Stimulated activated CD4-positive, alpha-beta T cell treated with anti-CD3 and anti-CD28 coated beads, TNF-alpha, amount 100 ng/mL, for 1 hour (primary cell): ENCODE measurements at places on chromosomes 1 and 21.

- no peak for DNase-seq
Observed at GRCh38 chr1:31523012-31523411, 53.3 kb upstream of the TINAGL1 start.

DNA sequence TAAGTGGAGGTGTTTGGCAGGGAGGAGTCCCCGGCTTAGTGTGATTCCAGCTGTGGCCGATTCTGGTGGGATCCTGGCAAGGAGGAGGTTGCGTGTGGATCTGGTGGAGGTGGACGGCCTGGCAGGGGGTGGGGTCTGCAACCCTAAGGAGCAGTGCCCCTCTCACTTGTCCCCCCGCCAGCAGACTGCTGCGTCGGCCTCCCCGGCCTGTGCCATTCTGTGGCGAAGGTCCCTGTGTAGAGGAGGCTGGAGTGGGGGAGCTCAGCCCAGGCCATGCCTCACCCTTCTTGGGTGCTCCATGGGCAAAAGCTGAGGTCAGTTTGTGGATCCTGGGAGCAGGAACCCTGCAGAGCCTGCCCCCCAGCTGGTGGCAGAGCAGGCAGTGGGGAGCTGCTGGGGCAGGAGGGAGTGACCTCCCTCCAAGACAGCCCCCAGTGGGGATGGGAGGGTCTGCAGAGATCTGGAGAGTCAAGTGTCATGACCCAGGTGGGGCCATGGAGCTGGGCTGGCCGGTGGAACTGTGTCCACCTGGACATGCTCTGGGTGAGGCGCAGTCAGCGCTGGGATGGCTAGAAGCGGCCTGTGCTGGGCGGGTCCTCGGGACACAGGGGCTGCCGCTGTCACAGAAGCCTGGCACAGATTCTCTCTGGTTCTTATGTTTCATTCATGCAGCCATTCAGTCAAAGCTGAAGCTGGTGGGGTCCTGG is 5.3 kb downstream of the MIB2 start:
- no peak for DNase-seq

GRCh38 chr1:14233510-14233909 is 365.0 kb upstream of the KAZN start:
- DNase-seq, result no peak

DNA sequence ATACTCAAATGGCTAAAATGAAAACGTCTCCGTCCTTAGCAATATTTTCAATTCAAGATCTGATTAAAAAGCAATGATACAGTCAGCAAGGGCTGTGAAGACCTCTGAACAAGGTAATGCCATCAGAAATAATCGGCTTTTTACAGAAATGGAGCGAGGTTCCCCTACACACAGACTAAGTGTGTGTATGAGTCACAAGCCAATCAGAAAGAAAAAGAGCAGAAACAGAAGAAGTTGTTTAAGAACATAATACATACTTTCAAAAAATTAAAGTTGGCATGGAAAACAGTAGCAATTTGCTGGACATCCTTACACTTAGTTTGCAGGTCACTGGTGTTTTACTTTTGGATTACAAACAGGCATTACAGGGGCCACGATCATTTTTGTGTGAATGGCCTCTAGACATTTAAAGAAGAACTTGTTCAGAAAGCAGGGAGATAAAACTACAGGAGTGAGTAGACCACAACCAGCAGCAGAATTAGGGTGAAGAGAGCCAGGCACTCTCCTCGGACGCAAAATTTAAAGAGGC is 350.0 kb upstream of the RUNX1 start:
- DNase-seq, result no peak

DNA sequence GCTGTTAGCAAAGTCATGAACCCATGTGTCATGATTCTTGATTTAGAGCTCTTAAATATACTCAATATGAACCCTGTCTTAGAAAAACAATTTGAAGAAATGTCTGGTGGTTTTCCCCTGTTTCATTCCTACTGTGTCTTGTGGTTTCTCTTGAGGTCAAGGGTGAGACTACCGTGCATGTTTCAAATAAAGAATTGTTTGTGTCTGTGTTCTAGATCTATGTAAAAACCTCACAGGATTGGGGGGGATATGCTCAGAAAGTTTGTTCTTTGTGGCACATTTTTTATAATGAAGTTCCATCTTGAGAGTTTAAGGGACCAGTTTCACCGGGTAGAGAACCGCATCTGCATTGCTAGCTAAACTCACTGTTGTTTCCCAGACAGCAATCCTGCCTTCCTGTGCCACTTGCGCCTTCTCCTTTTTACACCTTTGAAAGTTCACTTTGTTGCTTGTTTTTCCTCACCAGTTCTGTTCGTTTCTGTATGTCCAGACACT is 30.9 kb upstream of the CACYBP start:
- no peak for DNase-seq

- no peak for DNase-seq
Observed at GRCh38 chr1:40020447-40021085, 20.0 kb upstream of the CAP1 start.

GRCh38 chr1:213572912-213573647 is 414.7 kb upstream of the PROX1 start:
- DNase-seq, result no peak

GRCh38 chr1:154982341-154982740 is 803 bp upstream of the FLAD1 start:
- DNase-seq, result no peak

DNA sequence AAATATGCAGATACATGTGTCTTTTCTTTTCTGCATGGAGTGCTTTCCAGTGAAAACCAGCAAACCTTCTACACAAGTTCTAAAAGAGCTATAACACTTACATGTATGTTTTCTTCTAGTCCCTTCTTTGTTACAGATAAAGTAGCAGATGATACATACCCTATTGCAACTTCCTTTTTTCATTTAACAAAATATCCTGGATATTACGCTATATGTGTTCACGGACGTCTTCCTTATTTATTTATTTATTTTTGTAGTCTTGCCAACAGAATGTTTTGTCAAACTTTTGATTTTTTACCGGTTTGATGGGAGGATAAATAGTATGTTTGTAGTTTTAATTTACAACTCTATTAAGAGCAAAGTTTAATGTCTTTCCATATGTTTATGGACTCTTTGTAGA is 5.2 kb upstream of the GALNT2 start:
- DNase-seq, result no peak

DNA sequence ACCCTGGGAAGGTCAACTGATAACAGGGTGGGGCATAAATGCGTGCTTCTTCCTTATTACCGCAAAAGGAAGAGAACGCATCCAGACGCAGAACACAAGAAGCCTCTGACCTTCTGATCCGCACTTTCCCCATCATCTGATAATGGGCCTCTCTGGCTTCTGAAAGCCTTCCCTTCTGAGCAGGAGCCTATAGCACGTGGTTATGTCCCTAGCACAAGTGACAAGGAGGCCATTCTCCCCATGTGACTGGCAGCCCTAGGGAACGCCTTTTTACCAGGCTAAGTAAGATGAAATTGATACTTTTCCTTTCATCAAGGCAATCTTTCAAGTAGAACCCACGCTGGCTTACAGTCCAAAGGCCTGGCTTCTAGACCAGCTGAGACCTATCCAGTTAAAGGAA is 34.2 kb downstream of the RABIF start:
- no peak for DNase-seq

GRCh38 chr1:39695016-39695415 is 3.8 kb upstream of the HPCAL4 start:
- DNase-seq, result no peak

DNA sequence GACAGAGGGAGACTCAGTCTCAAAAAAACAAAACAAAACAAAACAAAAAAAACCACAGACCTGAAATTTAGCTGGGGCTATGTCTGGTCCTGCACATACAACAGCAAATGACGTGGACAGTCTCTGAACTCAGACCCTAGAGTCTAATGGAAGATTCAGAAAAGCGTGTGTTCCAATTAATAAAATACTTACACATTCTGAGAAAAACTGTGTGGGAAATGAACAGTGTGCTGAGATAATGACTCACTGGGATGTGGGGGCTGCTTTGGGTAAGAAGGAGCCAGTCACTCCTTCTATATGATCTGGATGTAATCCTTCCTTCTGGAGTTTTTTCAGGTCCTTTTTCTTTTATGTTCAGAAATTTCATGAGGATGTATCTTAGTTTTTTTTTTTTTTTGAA is 29.4 kb downstream of the CLDN14 start:
- DNase-seq, result no peak

- DNase-seq, result no peak
Observed at GRCh38 chr1:43936431-43937151, 3.0 kb downstream of the ARTN start.

DNA sequence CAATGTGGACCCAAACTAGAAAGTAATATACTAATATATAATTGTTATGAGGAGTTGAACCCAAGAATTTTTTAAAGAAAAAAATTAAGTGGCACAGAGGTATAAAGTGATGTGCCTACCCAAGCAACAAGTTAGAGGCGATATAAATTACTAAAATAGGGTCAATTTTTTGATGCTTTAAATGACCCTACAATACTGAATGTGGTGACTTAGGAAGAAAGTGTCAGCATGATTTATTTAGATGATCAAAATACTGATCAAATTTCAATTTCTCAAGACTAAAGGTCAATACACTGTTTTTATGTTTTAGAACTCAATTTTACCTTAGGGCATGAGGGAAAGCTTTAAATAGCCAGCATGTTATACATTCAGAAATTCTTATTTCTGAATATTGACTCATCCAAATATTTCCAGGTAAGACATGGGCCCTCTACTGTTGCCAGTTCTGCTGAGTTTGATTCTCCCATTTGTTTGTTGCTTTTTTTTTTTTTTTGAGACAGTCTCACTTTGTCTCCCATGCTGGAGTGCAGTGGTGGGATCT is 20.1 kb downstream of the SCAF4 start:
- DNase-seq, result no peak

- DNase-seq, result no peak
Observed at GRCh38 chr1:46571691-46572225, 20.3 kb upstream of the KNCN start.

DNA sequence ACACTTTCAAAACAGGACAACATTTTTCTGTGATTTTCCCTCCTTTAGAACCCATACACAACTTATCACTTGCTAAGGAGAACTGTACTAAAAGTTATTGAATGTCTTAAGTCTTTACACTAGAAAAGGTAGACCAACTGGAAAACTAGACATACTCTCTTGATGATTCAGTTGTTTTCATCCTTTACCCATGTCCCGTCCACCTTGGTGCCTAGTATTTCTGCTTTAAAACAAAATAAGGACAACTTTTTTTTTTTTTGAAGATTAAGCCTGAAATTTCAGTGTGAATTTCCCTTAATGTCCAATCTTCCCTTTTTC is 4.5 kb downstream of the CDKN2C start:
- no peak for DNase-seq

GRCh38 chr1:108199201-108199691 is 897 bp downstream of the SLC25A24 start:
- no peak for DNase-seq

DNA sequence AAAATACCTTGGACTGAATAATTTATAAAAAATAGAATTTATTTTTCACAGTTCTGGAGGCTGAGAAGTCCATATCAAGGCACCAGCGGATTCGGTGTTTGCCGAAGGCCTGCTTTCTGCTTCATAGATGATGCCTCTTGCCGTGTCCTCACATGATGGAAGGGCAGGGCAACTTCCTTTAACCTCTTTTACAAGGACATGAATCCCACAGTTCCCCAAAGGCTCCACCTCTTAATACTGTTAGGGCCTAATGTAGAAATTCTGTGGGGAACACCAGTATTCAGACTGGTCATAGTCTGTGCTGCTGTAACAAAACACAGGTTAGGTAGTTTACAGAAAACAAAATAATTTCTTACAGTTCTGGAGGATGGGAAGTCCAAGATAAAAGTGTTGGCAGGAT is 25.9 kb downstream of the DYRK1A start:
- no peak for DNase-seq

DNA sequence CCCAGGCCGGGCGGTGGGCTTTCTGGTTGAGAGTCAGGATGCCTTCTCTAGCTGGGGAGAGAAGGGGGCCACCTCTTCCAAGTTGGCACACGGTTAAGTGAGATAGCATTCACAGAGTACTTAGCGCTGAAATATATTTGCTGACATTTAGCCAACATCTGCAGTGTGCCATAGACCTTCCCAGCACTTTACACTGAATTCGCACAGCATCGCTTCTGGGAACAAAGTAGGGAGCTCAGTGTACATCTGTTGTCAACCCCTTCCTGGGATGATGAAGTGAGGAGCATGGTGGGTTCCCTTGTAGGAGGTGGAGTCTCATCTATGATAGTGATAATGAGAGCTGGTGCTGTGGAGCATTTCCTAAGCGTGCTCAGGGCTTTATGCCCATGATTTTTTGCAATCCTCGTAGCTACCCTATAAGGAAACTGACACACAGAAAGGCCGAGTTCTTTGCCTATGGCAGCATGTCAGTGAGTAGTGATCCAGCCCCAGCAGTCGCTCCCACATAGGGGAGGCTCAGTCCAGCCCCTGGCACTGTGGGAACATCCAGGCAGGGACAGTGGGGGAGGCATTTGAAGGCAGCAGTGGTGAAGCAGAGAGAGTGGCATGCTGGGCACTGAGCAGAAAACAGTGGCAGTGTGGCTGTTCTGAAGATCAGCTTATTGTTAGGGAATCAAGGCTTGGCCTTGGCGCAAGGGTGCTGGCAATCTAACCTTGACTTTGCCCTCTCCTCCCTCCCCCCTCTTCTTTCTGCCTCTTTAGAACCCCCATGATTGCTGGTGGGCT is 176.2 kb downstream of the PGBD5 start:
- DNase-seq, result no peak

GRCh38 chr1:117466761-117467160 is 99.5 kb downstream of the MAN1A2 start:
- DNase-seq, result no peak
